ENCODE measurements at places on chromosomes 2 and 18.

DNA sequence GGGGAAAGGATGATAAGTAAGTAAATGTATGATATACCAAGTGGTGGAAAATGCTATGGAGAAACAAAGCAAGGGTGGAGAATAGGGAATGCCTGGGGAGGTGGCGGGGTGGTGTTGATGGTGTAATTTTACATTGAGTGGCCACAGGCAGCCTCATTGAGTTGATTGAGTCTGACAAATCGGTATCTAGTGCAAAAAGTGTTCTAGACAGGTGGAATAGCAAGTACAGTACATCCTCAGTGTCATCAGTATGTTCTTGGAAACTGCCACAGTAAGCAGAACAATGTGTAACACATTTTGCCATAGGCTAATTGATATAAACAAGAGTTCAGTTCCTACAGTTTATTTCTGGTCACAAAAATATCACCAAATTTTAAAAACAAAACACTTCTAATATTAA, 46.4 kb downstream of the UGP2 start:
- DNase-seq, result no peak

GRCh38 chr2:108612153-108612513, 77.9 kb downstream of the LIMS1 start:
- DNase-seq, result no peak

- peak; percentile 92 for DNase-seq
These were observed 435.6 kb upstream of the HS6ST1 start for GRCh38 chr2:128754246-128754724.

DNA sequence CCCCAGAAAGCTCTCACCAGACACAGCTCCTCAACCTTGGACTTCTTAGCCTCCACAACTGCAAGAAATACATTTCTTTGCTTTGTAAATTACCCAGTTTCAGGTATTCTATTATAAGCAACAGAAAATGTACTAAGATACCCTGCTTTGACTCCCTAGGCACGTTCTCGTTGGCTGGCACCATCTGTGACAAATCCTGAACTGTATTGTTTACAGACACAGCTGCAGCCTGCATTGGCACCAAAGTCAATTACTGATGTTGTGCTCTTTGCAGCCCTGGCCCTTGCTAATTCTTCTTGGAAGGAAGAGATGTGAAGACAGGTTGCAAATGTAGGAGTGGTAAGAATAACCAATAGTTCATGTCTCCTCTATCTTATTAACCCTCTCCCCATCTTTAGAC, 72.7 kb upstream of the FAM136A start:
- no peak for DNase-seq

DNA sequence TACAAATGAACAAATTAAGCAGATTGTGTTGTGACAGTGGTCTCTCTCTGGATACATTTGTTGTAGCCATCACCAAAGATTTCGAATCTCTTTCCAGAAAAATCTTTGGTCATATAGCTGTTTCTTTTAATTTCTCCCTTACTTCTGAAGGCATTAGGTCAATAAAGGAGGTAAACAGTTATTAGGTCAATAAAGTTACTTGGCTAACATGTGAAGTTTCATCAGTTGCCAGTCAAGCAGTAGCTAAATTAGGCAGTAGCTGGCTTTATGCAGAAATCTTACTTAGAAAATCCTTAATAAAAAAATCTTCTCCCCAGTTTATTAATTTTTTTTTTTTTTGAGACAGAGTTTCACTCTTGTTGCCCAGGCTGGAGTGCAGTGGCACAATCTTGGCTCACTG, 115.5 kb downstream of the MBD5 start:
- no peak for DNase-seq

DNA sequence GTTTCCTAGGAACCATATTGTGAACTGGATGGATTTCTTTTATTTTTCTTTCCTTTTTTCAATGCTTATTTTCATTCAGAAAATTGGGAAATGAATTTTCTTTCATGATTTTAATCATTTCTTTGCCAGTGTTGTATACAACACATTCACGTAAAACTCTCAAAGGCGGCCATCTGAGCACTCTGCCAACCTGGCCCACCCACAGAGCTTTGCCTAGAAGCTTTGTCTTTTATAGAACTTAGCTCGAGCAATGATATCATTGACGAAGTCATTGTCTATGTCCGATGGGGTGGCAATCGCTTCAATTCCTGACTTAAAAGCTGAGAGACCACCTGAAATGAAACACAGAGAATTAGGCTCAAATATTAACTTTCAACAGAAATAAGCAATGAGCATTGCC, 13.3 kb downstream of the LYG2 start:
- no peak for DNase-seq

DNA sequence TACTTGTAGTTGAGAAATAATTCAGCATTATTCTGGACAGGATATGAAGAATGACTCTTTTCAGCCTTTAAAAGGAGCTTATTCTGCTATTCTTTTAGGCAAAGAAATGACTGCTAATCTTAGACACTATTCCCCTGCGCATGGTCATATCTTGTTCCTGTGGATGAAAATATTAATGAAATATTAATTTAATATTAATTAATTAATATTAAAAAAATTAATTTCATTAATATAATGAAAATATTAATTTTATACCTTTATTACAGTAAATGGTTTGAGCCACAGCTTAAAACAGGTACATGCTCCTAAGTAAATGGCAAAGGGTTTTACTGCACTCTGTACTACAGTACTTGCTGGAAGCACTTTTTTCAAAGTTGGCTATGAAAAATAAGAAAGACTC, 890.1 kb upstream of the PIK3C3 start:
- no peak for DNase-seq

GRCh38 chr2:216260629-216261028, 111.7 kb downstream of the MARCHF4 start:
- DNase-seq, result no peak

DNA sequence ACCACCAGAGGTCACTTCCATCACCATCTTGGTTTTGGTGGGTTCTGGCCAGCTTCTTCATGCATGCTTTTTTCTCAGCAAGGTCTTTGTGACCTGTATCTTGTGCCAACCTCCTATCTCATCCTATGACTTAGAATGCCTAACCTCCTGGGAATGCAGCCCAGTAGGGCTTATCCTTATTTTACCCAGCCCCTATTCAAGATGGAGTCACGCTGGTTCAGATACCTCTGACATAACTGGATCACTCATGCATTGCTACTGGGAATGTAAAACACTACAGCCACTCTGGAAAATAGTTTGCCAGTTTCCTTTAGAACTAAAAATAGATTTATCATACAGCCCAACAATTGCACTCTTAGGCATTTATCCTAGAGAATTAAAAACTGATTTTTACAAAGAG, 219.2 kb downstream of the IRS1 start:
- no peak for DNase-seq

DNA sequence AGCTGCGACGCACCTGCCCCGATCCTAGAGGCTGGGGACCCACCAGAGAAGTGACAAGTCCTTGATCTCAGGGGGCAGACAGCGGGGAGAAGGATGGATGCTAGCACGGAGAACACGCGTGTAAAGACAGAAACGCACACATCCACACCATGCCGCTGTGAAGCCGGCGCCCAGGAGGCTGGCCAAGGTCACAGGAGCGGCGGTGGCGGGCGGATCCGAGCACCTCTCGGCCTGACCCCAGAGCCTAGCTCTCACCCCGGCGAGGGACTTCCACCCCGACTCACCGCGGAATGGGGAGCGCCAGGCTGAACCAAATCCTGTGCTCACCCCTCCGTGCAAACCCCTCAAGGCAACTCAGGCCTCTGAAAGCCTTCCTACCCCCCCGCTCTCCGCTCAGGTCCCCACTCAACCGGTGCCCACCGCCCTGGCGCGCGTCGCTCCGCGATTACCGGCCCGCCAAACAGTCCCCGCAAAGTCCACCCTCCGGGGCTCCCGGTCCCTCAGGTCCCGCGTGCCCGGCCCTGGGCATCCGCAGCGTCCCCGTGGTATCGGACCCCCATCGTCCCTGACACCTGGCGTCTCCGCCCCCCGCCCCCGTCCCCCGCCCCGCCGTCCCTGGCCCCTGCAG, 460 bp upstream of the LRRFIP1 start:
- DNase-seq, result no peak

DNA sequence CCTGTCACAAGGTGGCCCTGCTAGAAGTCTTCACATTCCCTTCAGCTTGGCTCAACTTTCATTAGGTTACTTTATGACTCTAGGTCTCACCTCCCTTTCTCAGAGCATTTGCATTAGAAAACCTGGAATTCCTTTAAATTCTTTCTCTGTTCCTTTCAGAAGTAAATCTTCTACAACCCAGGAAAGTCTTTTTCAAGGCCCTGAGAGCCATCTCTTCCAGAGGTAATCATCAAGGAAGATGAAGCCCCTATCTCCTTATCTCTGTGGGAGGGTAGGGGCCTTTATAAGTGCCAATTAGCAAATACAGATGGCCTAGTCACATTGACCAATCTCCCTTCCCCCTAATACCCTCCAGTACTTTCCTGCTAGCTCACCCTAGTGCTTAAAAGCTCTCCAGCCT, 848.0 kb upstream of the FAM98A start:
- no peak for DNase-seq

DNA sequence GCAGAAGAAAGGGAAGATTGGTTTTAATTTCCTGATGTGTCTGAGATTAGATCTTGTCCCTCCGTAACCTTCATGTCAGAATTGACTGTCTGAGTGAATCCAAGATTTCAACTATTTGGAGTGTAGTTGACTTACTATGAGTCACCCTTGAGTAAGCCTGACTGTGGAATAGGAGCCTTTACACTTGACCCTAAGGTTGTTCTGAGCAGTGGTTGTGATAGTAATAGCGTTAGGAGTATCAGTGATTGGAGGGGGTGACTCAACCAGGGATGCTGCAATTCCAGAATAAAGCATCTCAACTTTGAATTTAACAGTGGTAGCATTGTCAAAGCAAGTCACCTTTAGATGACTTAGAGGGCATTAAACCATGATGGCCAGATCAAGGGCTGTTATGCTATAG, 979.5 kb upstream of the FAM98A start:
- no peak for DNase-seq

GRCh38 chr2:139918982-139919381, 1138.8 kb upstream of the NXPH2 start:
- DNase-seq, result no peak

- DNase-seq, result no peak
These were observed 264.8 kb downstream of the ANAPC1 start for GRCh38 chr2:111618978-111619902.

DNA sequence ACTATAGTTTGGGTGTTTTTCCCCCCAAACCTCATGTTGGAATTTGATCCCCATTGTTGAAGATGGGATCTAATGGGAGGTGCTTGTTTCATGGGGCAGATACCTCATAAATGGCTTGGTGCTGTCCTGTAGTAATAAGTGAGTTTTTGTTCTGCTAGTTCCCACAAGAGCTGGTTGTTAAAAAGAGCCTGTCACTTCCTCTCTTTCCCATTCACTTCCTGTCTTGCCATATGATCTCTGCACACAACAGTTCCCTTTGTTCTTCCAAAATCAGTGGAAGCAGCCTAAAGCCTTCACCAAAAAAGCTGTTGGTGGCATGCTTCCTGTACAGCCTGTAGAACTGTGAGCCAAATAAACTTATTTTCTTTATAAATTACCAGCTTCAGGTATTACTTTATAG, 768.2 kb upstream of the VRK2 start:
- no peak for DNase-seq

DNA sequence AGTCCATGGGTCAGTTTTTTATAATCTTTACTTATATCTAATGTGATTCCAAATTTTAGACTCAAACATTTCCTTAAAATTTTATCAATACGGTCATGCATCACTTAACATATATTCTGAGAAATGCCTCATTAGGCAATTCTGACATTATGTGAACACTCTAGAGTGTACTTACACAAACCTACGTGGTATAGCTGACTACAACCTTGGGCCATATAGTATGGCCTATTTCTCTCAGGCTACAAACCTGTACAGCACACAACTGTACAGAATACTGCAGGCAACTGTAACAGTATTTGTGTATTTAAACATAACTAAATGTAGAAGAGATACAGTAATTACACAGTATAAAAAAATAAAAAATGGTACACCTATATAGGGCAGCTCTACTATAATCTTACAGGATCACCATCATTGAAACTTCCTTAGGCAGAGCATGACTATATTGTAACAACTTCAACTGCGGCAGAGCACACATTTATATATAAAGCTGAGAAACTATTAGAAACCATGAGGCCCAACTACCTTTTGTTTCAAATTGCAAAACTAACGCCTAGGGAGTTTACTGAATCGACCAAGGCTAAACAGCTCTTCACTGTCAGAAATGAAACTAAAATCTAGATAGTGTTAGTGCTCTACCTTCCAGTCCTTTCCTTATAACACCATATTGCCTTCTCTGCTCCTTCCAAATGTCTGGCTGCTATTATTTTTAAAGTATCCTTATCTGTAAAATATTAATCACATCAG, 6.9 kb downstream of the YES1 start:
- no peak for DNase-seq

GRCh38 chr2:26924731-26925099, 45.7 kb upstream of the MAPRE3 start:
- no peak for DNase-seq

DNA sequence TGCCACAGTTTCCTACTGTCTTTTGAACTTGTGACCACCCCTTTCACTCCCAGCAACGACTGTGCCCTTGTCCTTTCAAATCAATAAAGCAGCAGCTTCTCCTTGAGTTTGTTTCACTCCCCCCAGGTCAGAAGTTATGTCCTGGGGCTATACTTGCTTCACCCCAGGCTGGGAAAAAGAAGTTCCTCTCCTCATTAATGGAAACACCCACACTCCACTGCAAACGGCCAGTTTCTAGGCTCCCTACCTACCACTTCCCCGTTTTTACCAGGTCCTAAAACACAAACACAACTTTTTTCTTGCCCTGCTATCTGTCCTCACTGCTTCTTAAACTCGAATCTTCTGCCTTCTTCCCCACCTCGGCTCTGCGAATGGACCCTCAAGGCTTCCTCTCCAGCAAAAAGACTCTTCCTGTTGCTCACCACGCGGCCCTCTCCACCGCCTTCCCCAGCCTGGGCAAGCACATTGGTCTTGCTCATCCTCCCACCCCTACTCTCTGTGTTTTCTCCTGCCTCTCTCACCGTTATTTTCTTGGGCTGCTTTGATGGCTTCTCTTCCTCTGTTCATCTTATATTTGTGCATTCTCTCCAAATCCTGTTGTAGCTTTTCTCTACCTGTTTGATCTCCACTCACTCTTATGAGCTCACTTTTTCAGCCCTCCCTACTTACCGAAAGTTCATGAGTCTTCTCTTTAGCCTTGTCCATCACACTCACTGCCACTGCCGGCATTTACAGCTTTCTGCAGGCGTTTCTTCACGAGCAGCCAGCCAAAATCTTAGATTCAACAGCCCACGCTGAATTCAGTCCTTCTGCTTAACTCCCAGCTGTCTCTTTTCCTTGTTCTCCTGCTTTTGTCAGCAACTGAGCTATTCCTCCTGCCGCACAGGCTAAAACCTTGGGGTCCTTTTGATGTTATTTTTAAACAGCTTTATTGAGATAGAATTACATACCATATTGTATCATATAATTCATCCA, 7.0 kb upstream of the SP5 start:
- no peak for DNase-seq

DNA sequence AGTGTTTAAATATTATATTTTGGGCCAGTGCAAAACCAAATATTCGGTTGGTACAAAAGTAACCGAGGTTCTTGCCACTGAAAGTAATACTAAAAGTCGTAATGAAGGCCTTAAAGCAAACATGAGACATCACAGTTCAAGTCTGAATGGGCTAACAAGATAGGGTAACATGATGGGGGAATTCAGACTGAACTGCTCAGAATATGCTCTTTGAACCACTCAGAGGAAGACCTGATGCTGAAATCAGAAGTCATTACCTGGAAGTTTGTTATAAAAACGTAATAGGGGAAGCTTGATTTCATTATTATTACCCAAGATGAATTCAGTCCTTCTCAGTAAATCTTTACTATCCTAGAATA, 26.6 kb downstream of the CDKL4 start:
- DNase-seq, result no peak

Data from kidney capillary endothelial cell (primary cell).